Bronchial epithelial cell (primary cell): ENCODE measurements at places on chromosomes 3 and 15.
A peak's percentile ranks its signal among the peaks of the same experiment; 100 is the strongest.

- no peak for DNase-seq
These were observed 353.9 kb upstream of the KCNMB2 start for GRCh38 chr3:178182337-178182779.

- DNase-seq: no peak
These were observed 11.1 kb downstream of the TMEM62 start for GRCh38 chr15:43144512-43144911.

DNA sequence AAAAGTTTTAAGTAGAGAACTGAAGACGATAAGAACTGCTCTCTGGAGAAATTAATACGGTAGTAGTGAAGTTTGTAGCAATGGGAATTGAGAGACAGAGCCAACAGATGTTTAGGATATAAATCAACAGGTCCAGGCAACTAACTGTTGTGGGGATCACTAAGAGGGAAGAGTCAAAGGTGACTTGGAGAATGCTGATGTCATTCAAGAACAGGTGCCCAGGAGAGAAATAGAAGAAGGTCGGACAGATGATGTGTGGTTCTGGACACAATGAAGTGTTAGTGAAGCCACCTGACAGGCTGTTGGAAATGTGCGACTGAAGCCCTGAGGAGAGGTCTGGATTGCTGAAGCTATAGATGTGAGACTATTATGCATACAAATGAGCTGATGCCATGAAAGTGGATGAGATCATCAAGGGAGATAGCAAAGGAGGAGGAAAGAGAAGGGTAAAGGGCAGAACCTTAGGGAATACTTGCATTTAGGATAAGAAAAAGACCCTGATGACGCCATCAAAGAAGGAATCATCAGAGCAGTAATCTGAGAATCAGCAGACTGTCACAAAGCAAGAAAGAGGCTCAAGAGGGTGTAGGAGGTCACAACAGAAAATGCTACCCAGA, 183.7 kb downstream of the FRMD5 start:
- no peak for DNase-seq

DNA sequence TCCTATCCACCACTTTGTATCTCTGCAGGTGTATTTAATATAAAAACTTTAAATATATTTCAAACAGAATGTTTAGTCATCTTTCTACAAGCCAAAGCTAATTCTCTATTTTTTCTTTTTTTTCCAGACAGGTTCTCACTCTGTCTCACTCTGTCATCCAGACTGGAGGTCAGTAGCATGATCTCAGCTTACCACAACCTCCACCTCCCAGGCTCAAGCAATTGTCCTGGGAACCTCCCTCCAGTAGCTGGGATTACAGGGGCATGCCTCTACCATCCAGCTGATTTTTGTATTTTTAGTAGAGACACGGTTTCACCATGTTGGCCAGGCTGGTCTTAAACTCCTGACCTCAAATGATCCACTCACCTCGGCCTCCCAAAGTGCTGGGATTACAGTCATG, 202.6 kb downstream of the VGLL3 start:
- no peak for DNase-seq

DNA sequence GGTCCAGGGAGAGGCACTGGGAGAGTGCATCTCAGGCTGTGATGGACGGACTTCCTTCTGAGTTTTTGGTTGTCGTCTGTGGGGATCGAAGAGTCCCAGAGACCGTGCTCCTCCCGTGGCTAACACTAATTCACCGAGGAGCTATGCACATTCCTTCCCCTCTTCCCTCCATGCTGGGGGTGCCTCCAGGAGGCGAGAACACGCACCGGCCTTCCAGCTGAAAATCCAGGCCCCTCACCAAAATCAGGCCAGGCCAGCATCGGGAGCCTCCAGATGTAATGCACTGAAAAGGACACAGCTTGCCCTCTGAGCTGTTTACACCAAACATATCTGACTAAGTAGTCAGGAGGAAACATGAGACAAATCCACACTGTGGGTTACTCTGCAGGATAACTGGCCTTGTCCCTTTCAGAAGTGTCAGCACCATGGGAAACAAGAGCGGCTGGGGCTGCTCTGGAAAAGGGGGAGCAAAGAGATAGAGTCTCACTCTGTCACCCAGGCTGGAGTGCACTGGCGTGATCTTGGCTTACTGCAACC, 5.5 kb downstream of the RNU5B-1 start:
- no peak for DNase-seq

GRCh38 chr15:45703670-45704328, 69.0 kb downstream of the SQOR start:
- no peak for DNase-seq

- peak; percentile 12 for DNase-seq
These were observed 17.4 kb upstream of the KCNMB2 start for GRCh38 chr3:178518660-178519396.

DNA sequence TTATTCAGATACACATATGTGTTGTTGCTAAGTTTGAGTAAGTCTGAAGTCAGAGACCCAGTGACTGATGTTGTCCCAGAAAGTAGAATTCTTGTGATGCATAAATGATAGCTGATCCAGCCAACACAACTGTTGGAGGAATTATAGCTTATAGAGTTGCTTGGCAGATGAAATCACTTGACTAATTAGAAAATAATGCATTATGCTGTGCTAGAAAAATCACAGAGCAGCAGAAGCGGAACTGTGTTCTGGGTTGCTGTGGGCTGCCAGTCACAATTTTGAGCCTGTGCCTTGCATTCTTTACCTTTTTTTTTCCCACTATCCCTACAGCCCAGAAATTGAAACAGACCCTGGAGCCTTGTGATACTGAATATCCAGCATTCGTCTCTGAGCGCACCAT, 90.0 kb upstream of the LRTM1 start:
- no peak for DNase-seq

DNA sequence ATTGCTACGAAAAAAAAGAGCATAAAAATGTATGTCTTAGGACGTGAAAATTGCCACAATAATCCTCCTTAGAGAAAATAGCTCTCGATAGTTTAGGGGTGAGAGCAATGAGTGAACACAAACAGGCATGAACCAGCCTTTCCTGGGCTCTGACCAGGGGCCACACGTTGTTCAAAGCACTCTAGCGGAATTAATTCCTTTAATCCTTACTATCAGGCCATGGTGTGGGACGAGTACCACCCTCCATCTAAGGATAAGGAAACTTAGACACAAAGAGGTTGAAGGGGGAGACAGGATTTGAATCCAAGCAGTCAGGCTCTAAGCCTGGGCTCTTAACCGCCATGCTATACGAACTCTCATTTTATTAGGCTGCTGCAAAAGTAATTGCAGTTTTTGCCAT, 81.9 kb upstream of the CACNA2D3 start:
- no peak for DNase-seq

GRCh38 chr3:65597226-65597951, 441.3 kb downstream of the MAGI1 start:
- no peak for DNase-seq

DNA sequence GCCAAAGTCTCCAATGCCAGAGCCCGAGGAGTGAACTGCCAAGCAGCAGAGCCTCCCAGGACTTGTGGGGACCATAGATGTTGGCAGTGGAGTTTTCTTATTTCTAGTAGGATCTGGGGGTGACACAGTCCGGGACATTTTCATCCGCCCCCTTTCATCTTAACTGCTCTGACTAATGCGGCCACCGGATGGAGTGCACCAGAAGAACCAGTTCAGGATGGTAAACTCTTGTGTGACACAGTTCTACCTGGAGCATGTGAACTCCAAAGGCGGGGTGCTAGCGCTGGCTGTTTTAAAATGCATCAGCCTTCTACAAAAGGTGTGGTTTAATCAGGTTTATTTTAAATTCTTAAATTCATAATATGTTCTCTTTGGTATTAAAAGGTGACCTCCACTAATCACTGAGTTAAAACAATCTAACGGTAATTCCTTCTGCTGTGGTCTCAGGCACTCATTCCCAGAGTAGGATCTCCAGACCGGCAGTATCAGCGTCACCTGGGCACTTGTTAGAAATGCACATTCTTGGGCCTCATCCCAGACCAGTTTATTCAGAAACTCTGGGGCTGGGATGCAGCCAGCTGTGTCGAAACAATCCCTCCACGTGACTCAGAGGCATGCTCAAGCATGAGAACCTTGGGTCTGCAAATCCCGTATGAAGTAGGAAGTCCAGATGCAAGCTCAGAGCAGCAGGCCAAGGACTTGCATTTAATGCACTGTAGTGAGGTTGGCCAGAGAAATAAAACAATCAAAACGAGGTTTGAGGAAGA, 105.5 kb downstream of the GABRB3 start:
- DNase-seq: peak; percentile 63

DNA sequence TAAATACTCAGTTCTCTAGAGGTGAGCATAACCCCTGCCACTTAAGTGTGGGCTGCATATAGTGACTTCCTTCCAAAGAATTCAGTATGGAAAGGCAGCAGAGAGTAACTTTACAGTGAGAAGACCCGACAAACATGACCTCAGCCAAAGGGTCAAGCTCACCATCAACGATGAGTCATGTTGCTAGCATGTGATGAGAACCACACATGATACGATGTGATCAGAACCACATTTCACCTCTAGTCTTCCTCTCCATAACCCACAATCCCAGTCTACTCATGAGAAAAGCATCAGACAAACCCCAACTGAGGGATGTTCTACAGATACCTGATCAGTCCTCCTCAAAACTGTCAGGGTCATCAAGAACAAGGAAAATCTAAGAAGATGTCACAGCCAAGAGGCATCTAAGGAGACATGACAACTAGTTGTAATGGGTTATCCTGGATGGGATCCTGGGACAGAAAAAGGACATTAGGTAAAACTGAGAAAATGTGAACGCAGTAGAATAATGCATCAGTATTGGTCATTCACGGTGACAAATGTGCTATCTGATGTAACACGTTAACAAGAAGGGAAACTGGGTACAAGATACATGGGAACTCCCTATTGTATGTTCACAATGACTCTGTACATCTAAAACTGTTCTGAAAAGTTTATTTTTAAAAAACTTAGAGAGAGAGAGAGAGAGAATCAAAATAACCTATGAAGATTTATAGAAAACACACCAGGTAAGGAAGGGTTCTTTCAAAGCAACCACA, 28.3 kb downstream of the SEC61A1 start:
- peak; percentile 52 for DNase-seq

DNA sequence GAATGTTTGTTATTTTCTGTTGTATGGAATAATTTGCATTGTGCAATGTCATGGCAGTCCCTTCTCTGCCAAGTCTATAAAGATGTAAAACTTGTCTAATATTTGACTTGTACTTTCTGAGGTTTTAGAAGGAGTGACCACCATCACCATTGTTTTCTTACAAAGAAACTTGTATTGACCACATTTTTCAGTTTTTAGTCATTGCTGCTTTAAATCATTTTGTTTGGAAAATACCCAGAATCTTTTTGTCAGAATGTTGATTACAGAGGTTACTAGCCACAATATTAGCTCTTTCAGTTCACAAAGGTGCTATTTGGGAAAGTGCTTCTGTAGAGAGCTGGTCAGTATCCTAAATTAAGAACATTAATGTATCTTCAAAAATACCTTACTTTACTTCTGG, 532.4 kb upstream of the GBE1 start:
- DNase-seq: no peak

DNA sequence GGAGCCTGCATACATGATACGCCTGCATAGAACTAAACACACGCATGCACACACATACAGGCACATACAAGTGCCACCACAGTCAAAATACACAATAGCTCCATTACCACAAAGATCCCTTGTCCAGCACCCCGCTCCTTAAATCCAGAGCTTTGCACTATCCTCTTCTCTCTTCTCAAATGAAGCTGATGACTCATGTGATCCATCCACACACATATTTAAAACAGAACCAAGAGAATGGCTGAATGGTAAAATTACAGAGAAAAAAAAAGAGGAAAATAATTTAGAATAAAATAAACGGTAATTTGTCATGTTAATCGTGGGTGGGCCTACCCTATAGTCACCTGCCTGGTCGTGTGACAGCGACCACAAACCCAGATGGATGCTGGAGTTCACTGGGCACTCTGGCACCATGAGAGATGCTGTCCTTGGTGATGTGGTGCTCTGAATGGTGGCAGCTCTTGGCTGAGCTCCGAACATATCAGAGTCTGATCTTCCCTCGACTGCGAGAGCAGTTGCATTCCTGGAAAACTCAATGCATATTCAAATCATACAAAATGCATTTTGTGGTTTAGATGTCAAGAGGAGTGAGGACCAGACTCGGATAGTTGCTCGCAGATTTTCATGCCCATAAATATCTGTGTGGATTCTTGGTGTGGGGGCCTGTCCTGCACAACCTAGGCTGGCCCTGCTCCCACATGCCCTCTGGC, 8.9 kb downstream of the IQSEC1 start:
- no peak for DNase-seq

DNA sequence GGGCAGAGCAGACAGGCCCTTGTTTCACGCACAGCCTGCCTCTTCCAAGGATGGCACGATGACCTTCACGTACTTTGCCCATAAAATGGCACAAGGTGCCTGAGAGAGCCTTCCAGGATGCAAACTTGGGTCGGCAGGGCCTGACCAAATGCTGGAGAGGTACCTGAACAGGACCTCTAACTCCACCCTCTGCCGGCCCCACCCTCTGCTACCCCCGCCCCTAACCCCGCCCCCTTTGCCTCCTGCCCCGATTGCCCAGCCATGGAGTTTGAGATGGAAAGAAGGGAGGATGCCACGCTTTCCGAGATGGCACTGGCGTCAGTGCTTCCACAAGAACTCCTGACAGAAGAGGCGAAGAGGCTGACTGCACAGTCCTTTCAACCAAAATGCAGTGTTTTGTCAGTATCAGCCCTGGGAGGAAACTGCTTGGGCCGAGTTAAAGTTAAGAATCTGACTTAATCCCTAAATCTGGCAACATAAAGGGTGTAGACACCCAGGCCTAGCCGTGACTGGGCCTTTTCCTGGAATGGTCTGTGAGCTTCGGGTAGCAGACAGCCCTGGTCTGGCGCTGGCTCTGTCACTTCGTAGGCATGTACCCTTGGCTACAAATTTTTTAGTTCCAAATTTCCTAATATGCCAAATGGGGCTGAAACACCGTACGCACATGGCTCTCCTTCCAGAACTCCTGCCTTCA, 230.3 kb upstream of the RGMA start:
- DNase-seq: no peak

- no peak for DNase-seq
These were observed 183.4 kb downstream of the GOLGA6L6 start for GRCh38 chr15:20358066-20358778.

DNA sequence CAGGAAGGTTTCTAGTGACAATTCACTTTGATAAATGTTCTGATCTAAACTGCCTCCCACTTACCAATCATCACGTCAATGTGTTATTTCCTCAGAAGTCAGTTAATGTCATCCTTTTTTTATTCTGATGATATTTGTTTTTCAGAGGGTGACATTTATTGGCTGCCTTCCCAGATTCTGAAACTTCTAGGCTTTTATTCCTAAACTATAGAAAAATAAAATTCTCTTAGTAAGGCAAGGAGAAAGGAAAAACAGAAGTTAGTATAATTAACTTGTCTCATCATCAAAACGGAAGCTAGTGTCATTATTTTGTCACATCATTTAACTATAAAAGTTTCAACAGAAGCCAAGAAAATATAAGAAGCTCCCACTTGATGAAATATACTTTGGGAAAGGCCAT, 100.0 kb upstream of the C3orf80 start:
- DNase-seq: no peak
